MG63 (cell line): ENCODE measurements at places on chromosomes 12 and 14. TPM values are rescaled to one million over a fixed set of nuclear protein-coding genes. Genes with fewer than 3 reads are reported as not detected.

Gene KCNK10
- total RNA-seq: not detected in 2 replicates

Gene TMPRSS12
- total RNA-seq: not detected in 2 replicates

Gene SLC5A8
- not detected in 2 replicates for total RNA-seq

Gene IQSEC3
- total RNA-seq: not detected in 2 replicates

Gene RHNO1
- total RNA-seq: 51.2 and 52.8 TPM in 2 replicates

Gene MYO1A
- not detected in 2 replicates for total RNA-seq

Gene FAM222A
- total RNA-seq: 0.84 and 1.8 TPM in 2 replicates

Gene PPM1H
- 3.6 and 4.0 TPM in 2 replicates for total RNA-seq

Gene ART4
- not detected in 2 replicates for total RNA-seq

Gene TMTC2
- total RNA-seq: 1.8 and 2.2 TPM in 2 replicates

Gene TSPAN9
- 25.8 and 31.0 TPM in 2 replicates for total RNA-seq

Gene GPX2
- not detected in 2 replicates for total RNA-seq

Gene CLEC4C
- total RNA-seq: not detected in 2 replicates

Gene CAPZA3
- total RNA-seq: not detected in 2 replicates

Gene REM2
- total RNA-seq: not detected in 2 replicates

Gene SERPINA9
- total RNA-seq: not detected in 2 replicates

Gene KRT77
- total RNA-seq: not detected in 2 replicates

Gene NUDT14
- 10.0 and 18.7 TPM in 2 replicates for total RNA-seq

Gene OR6C2
- total RNA-seq: not detected in 2 replicates

Gene ADGRD1
- 0.89 and 5.3 TPM in 2 replicates for total RNA-seq

Gene TTC9
- total RNA-seq: not detected in 2 replicates
